Stimulated activated CD4-positive, alpha-beta T cell treated with anti-CD3 and anti-CD28 coated beads, Interleukin-15, amount 100 ng/mL, for 24 hours (primary cell): ENCODE measurements at places on chromosomes 1 and 21.

DNA sequence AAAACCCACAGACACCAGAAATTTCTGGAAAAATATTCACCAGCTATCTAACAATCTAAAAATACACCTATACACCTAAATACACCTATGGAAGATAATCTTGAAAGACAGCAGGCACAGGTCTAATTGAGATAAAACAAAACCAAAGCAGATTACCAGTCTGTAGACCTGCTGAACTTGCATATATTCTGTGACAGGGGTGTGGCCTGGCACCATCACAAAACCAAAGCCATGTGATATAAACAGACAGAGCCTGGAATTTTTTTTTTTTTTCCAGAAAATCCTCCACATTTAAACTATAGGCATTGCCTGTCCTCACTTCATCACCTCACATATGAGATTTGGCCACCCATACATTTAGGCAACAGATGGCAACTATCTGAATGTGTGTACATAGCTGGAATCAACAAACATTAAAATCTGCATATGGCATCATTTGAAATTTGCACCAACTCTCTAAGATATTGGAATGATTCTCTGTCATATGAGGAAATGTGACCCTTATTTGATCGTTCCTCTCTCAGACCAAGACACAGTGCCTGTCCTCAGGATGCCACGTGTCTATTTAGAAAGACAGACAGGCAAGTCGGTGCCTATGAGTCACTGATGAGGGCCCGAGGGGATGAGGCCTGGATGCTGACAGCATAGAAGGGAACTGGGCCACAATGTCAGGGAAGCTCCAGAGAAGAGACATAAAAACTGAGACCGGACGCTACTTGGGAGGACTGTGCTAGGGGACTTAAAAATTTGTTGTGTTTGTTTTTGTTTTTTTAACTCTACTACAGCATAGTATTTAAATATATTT is 32.6 kb downstream of the NMNAT2 start:
- no peak for DNase-seq

GRCh38 chr1:109790735-109791494 is 27.2 kb upstream of the EPS8L3 start:
- DNase-seq = peak; percentile 88

GRCh38 chr1:47106792-47107191 is 30.4 kb upstream of the CYP4A22 start:
- no peak for DNase-seq

DNA sequence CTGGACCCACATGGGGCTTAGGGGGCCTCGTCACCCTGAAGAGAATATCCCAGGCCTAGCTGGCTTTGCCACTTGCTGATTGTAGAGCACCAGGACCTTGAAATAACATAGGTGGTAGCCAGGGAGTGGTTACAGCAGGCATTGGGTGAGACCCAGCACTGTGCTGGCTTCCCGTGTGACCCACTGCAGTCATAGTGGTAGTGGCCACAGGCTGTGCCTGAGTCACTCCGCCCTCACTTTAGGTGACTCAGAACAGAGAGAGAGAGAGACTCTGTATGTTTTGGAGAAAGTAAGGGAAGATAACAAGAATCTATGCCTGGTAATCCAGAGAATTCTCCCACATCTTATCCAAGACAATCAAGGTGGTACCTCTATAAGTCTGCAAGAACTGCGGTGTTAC is 98.7 kb upstream of the LHX8 start:
- DNase-seq = no peak

GRCh38 chr1:232164078-232164963 is 465.6 kb downstream of the SIPA1L2 start:
- no peak for DNase-seq

- DNase-seq = no peak
Measured at GRCh38 chr1:157678721-157679120, 21.8 kb downstream of the FCRL3 start.

DNA sequence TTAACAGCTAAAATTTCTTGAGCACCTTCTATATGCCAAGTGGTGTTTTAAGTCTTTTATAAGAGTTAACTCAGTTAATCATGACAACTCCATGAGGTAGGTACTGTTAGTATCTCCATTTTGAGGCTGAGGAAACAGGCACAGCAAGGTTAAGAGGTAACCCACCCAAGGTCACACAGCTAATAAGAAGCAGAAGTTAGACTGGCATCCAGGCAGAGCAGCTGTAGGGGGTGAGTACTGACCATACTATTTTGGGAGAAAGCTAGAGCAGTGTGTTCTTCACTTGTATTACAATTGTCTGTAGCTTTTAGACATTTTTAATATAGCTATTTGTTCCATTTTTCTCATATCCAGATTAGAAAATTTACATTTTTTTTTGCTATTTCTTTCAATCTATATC is 4.8 kb downstream of the ATP6V1G3 start:
- DNase-seq = no peak

- no peak for DNase-seq
Measured at GRCh38 chr1:27144920-27145661, 9.8 kb downstream of the SLC9A1 start.

- peak; percentile 62 for DNase-seq
Measured at GRCh38 chr1:1402072-1402900, 3.2 kb upstream of the CCNL2 start.

- DNase-seq = no peak
Measured at GRCh38 chr1:27545271-27545670, 55.3 kb upstream of the WASF2 start.

DNA sequence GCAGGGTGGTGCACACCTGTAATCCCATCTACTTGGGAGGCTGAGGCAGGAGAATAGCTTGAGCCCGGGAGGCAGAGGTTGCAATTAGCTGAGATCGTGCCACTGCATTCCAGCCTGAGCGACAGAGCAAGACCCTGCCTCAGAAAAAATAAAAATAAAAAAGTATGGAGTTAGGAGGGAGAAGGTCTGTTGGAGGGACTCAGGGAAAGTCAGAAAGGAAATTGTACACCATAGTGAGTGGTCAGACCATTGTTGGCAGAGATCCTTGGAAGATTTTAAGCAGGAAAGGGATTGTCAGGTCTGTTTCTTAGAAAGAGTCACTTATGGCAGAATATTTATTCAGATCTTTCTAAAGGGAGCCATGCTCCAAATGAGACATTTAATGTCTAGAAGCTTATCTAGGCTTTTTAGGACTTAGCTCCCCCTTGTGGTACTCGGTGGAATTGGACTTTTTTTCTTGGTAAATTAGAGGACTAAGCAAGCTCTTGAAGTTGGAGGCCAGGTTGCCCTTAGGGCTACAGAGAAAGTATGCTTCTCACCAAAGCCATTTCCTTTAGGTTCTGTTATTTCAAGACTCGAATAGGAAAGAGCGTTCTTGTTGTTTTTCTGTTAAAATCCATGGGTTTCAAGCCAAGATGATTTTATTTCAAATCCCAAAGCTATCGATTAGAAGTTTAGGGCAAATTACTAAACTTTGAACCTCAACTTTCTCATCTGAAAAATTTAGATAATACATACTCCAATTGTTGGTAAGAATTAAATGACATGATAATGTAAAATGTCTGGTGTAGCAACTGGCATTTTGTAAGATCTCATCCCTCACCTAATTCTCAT is 16.5 kb downstream of the MIA3 start:
- peak; percentile 70 for DNase-seq

GRCh38 chr21:15706696-15707095 is 23.1 kb upstream of the USP25 start:
- no peak for DNase-seq

GRCh38 chr21:45556645-45557615 is 14.7 kb upstream of the SLC19A1 start:
- DNase-seq = no peak

GRCh38 chr21:31316488-31317169 is 27.4 kb downstream of the TIAM1 start:
- DNase-seq = no peak

- DNase-seq = peak; percentile 91
Measured at GRCh38 chr1:245156041-245156735, 1.4 kb downstream of the KIF26B start.
